Naive thymus-derived CD8-positive, alpha-beta T cell (primary cell): ENCODE measurements at places on chromosomes 6 and 20.

DNA sequence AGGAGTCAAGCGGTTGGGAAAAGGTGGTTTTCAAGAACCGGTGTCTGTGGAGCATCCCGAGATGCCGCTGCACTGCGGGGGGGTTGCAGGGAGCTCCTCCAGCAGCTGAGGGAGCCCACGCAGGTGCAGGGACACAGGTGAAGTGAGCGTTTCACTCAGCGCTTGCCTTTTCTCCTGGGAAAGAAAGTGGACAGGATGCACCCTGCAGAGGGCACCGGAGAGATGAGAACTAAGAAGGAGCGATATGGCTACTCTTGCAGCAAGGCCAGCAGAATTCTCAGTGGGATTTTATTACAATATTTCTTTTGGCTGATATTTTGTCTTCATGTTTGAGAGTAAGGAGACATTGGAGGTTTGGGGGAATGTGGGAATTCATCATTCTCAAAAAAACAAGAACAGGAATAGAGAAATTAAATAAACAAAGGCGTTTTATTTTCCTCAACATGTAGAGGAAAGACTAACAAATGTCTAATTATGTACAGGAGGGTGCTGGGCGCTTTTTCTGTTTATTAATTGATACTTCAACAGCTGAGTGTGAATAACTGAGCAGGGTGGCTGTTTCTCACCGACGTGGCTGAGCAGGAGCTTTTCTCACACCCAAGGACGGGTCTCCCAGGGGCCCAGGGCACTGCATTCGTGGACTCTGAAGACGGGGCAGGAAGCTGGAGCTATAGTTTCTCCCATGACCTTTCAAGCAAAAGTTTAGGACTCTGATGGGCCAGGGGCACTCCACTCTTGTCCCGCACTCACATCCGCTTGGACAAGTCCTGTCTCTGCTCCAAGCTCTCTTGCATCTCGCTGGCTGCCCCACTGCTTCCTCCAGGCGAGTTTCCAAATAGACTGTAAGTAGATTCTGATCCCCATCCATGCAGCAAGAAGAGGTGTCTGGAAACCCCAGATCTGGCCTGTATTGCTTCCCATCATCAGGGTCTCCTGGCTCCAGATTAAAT is 176.1 kb downstream of the SMOC2 start:
- no peak for DNase-seq

- DNase-seq = no peak
These were observed 1.1 kb upstream of the OVOL2 start for GRCh38 chr20:18058661-18059467.

GRCh38 chr6:56334937-56335336 is 87.6 kb upstream of the COL21A1 start:
- DNase-seq = no peak

GRCh38 chr6:113596387-113597230 is 260.5 kb upstream of the MARCKS start:
- DNase-seq = no peak

- no peak for DNase-seq
These were observed 150.0 kb upstream of the MARCKS start for GRCh38 chr6:113707194-113707593.

GRCh38 chr6:2715737-2716136 is 35.0 kb downstream of the MYLK4 start:
- DNase-seq = no peak

- no peak for DNase-seq
These were observed 9.1 kb downstream of the GRIK2 start for GRCh38 chr6:101402622-101403031.

DNA sequence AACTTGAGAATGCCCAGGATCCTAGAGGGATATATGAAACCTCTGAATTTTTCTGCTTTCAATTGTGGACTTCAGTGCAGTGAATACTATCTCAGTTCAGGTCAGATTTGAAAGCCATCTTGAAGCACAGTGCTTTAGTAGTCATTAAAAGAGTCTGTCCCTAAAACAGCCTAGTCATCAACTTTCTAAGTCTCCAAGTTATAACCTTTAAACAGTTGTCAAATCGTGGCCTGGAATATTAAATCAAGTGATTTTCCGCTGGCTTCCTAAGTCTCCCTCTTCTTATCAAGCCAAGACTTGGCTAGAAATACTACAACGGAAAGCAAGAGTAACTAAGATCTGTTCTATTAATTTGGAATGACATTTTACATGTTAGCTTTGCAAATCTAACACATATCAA is 45.8 kb downstream of the SCML4 start:
- no peak for DNase-seq

GRCh38 chr6:168179133-168179532 is 100.1 kb upstream of the FRMD1 start:
- no peak for DNase-seq

DNA sequence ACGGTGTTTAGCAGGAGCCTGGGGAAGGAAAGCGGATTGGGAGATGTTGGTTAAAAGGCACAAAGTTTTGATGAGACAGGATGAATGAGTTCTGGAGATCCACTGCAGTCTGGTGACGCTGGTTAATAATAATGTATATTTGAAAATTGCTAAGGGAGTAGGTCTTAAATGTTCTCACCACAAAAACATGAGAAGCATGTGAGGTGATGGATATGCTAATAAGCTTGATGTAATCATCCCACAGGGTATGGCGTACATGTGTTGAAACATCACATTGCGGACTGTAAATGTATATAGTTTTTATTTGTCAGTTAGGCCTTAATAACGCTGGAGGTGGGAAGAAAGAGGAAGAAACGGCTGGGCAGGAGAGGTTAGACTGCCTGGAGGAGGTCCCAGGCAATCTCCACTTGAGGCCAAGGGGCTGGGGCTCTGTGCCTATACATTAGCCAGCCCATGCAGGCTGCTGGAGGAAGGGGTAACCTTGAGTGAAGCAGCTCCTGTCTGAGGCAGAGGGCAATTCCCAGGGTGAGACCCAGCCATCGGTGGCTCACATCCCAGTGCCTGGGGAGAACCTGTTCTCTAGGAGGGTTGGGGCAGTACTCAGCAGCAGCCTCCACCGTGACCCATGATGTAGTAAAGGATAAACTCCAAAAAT is 188.2 kb upstream of the QKI start:
- no peak for DNase-seq
